Iris pigment epithelial cell (primary cell): ENCODE measurements at places on chromosomes 6 and 20.

- DNase-seq, result peak; percentile 59
Measured at GRCh38 chr6:84762220-84763002, 2.0 kb downstream of the TBX18 start.

GRCh38 chr20:2523919-2524708 is 12.3 kb upstream of the TMC2 start:
- peak; percentile 68 for DNase-seq

GRCh38 chr6:148969603-148970061 is 222.8 kb downstream of the UST start:
- DNase-seq, result peak; percentile 71

- no peak for DNase-seq
Measured at GRCh38 chr6:88290411-88290810, 124.3 kb upstream of the CNR1 start.

- no peak for DNase-seq
Measured at GRCh38 chr6:5042436-5042835, 38.6 kb upstream of the RPP40 start.
